ENCODE measurements at places on chromosomes 16 and 17.

- no peak for DNase-seq
Measured at GRCh38 chr16:27417047-27417671, 15.2 kb downstream of the IL21R start.

DNA sequence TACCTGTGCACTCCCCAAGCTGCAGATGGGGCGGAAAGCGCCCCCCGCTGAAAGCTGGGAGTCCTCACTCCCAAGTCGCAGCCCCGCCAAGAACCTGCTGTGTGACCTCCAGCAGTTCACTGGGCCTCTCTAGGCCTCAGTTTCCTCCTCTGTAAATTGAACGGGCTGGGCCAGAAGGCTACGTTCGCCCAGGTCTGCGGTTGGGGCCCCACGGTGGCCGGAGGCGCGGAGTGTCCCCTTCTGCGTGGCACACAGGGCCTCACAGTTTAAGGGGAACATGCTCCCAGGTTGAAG, 628 bp downstream of the GALK1 start:
- no peak for DNase-seq

- DNase-seq: no peak
Measured at GRCh38 chr16:595942-596735, 6.3 kb downstream of the RAB40C start.

DNA sequence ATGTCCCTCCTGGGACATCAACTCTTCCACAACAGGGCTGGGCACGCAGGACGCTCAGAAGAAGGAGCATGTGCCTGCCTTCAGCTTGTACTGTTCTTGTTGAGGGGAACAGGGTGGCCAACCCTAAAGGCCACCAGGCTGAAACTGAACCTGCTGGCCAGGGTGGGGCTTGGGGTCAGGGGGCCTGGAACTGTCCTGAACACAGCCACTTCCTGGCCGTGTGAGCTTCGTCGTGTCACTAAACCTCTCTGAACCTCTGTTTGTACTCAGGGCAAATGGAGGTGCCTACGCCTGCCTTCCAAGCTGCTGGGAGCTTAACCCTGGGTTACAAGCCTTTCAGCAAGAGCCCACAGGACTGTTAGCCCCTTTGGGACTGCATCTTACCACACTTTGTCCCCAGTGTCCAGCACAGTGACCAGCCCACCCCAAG, 6.7 kb downstream of the ARHGAP27 start:
- no peak for DNase-seq

- peak; percentile 24 for DNase-seq
Measured at GRCh38 chr17:81348097-81349055, 46.9 kb upstream of the BAHCC1 start.

- DNase-seq: no peak
Measured at GRCh38 chr17:19883537-19884215, 15.9 kb upstream of the ULK2 start.

- DNase-seq: no peak
Measured at GRCh38 chr17:37701496-37701898, 43.4 kb downstream of the HNF1B start.

Data from NCI-H187 (cell line).